ENCODE measurements at places on chromosomes 13 and 19.

GRCh38 chr19:18558604-18559003 lies 934 bp downstream of the KXD1 start:
- DNase-seq, result no peak

DNA sequence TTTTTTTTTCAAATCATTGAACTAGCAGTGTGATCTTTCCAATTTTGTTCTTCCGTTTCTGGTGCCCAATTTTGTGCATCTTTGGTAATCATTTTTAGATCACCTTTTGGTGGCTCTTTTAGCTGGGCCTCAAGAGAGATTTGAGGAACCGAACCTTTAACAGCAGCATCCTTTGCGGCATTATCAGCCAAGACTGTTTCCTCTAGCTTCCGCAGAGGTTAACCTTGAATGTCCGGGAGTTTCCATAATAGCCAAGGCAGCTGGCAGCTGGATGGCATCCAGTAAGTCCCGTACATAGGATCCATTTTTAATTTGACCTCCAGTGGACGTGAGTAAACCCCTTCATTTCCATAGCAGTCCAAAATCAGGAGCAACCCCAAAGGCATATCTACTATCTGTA lies 9.6 kb downstream of the IRGC start:
- DNase-seq, result no peak

DNA sequence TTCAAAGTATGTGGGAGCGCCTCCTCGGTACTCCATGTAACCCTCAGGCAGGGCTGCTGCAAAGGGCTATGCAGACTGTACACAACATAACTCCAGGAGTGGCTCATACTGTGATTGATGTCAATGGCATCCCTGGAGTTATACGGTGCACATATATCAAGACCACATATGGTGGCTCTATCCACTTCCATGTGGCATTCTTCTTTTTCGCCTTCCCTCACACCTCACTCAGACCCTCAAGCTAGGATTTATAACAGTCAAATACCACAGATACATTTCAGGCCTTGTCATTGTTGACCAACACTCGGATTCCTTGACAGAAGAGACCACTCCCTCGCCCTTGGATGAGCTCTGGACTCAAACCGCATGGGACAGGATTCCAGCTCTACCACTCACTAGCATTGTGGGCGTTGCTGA lies 11.3 kb upstream of the UBL3 start:
- DNase-seq, result no peak

DNA sequence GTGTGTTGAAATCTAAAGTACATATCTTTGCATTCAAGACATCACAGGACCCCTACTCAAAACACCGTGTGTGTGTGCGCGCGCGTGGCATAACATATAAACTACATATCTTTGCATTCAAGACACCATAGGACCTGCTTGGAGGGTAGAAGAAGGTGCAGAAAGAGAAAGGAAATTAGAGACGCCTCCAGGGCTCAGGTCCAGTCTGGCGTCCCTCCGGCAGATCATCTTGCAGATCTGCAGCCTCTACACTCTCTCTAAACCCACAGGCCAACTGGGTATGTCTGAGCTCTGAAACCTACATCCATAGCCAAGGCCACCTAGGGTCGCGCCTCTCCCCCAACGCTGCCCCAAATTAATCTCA lies 659 bp upstream of the PAFAH1B3 start:
- DNase-seq, result no peak

- DNase-seq, result no peak
Observed at GRCh38 chr13:79112016-79112415, 294.0 kb downstream of the RBM26 start.

DNA sequence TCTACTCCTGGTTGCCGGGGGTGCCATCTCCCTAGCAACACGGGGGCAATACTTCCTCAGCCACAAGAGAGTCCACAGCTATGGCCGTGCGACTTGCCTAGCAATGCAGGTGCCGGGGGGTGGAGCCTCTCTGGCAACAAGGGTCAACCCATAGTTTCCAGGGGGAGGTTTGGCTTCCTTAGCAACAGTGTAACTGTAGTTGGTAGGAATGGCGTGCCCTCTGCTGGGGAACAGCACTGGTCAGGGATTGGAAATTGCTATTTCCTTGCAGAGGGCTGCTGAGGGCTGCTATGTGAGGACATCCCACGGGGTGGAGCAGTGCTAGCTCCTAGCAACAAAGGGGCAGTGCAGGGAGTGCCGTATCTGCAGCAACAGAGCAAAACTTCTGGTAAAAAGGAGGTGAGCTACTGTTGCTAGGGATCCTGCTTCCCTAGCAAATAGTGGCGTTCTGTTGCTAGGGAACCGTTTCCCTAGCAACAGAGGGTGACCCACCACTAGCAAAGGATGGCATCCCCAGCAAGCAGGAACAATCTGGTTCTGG lies 7.0 kb upstream of the TMC4 start:
- no peak for DNase-seq

DNA sequence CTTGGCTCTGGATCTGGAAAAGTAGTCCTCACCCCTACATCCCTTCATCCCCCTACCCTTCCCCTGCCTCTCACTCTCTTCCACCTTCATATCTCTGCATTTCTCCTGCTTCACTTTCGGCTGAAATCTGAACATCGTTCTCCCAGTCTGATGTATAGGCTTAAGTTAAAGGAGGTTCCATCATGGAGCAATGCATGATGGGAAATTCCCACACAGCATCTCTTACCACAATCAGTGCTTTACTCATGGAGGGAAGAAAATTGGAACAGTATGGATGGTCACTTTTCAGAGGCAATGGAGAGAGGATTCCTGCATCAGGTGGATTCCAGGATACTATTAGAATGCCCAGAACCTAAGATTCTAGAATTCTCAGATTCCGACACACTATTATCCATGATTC lies 6.1 kb upstream of the KLK8 start:
- no peak for DNase-seq
